ENCODE measurements at places on chromosomes 7 and 10.
A peak's percentile ranks its signal among the peaks of the same experiment; 100 is the strongest.

GRCh38 chr10:45378914-45379726 is 5.1 kb downstream of the ALOX5 start:
- peak; percentile 24 for DNase-seq

GRCh38 chr7:155402941-155403340 is 55.0 kb upstream of the EN2 start:
- DNase-seq = no peak

- DNase-seq = no peak
Observed at GRCh38 chr10:75375838-75376237, 25.7 kb downstream of the ZNF503 start.

DNA sequence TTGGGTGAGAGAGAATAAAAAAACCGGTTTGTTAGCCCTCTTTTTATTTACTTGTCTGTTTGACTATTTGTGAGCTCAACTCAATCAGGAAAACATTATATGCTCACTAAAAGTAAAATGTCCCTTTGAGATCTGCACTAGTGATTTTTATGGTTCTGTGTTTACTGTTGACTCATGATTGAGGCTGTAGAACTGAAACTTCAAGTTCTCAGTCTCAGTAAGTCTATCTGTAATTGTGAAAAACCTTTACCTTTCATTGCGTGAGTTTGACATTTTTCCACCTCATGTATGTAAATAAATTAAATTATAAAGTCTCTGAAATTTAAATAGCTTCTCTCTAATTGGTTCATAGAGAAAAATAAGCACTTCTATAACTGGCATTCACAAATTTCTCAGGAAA is 17.0 kb upstream of the CASD1 start:
- DNase-seq = no peak

DNA sequence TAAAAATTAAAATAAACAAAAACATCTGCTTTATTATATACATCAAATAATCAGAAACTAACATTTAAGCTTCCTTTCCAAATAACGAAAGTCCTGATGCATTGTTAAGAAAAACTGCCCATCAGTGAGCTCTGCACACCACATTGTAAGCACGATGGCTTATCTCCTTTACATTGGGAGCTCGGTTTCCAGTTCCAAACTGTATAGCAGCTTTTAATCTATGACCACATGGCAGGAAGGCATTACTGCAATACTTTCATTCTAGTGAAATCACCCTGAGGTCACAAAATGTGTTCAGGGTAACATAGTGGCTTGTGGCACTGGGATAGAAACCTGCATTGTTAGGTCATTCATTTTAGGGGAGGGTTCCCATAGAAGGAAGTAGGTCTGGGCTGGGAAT is 146.3 kb downstream of the ZNF22 start:
- DNase-seq = no peak

DNA sequence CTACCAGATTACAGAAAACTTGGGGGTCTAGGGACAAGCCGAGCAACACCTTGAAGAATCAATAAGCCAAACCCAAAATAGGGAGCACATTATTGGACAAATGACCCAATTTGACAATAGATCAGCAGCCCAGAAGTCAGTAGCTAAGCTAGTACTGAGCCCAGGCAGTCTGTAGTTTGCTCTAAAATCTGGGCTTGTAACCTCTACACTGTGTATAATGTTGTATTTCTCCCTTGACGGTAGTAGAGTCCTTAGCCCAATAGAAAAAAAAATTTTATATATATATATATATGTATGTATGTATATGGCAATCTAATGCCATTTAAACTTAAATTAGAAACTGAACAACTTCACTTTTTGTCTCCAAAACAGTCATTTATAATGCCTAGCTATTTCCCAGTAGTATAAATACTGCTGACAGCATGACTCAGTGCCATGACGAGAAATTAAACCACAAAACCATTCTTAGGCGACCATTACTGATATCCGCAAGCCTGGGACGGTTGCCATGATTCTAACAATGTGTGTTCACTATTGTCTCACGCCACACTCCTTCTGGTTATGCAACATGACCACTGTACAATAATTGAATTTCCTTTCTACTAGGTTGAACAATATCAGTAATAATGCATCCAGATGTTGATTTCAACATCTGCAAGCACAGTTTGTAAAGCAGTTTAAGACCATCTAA is 110.5 kb downstream of the IPMK start:
- no peak for DNase-seq

- no peak for DNase-seq
Observed at GRCh38 chr7:82602066-82602465, 158.5 kb upstream of the CACNA2D1 start.

- DNase-seq = peak; percentile 83
Observed at GRCh38 chr7:16739863-16740622, 13.5 kb upstream of the TSPAN13 start.

- peak; percentile 35 for DNase-seq
Observed at GRCh38 chr10:6445671-6446316, 134.3 kb downstream of the PRKCQ start.

DNA sequence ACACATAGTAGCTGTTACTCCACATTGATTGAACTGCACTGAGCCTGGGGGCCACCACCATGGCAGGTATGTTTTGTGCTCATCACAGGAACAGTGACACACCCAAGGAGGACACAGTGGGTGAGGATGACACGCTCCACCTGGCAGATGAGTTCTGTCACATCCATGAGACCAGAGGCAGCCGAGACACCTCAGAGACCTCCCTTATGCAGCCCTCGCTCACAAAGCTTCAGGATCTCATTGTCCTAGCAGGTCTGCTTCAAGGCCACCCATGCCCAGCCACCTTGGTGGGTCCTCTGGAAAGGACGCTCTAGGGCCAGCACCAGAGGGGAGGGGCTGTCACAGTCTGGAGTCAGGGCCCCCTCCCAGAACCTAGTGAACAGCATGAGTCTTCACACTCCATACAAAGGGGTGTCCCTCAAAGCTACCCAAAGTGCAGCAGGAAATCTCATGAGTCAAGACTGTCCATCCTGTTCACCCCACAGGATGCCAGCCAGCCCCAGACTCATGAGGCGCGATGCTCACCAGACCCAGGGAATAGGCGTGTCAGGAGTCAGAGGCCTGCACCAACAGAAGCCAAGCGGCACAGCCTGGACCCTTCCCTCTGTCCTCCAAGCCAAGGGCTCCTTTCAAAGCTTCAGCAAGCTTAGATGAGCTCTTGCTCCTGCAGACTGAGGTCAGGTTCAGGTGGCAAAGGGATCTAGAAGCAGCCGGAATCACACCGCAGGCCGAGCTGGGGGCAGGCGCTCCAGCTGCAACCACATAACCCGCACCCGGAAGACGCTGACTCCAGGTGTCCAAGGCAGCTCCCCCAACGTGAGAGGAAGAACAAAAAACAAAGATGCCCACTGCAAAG is 9.6 kb downstream of the FAM53B start:
- DNase-seq = peak; percentile 3

- DNase-seq = no peak
Observed at GRCh38 chr10:86333826-86334487, 32.6 kb downstream of the GRID1 start.

DNA sequence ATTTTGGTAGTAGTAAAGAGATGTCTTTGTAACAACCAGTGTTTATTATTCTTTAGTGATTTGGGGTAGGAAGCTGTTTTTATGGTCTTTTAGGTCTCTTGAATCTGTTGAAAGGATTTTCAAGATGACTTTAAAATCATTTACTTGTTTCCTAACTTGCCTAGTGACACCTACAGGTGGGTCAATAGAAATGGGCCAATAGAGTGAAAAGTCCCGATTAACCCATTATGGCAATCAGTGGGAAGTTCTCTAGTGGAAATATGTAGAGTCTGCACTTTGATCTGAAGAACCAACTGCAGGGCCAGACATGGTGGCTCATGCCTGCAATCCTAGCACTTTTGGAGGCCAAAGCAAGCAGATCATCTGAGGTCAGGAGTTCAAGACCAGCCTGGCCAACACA is 374.7 kb upstream of the BMPER start:
- DNase-seq = no peak

DNA sequence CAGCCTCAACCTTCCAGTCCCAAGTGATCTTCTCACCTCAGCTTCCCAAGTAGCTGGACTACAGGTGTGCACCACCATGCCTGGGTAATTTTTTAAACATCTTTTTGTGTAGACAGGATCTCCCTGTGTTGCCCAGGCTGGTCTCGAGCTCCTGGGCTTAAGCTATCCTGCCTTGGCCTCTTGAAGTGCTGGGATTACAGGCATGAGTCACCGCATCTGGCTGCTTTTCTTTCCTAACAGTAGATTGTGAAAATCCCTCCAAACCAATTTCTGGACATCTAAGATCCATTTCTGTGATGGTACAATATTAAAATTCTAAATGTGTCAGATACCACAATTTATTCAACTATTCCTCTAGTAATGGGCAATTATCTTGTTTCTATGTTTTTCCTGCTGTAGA is 38.7 kb downstream of the RAB18 start:
- DNase-seq = peak; percentile 22

- no peak for DNase-seq
Observed at GRCh38 chr10:116385311-116385710, 42.3 kb upstream of the PNLIPRP3 start.

GRCh38 chr10:58350619-58351323 is 16.0 kb downstream of the UBE2D1 start:
- DNase-seq = no peak

DNA sequence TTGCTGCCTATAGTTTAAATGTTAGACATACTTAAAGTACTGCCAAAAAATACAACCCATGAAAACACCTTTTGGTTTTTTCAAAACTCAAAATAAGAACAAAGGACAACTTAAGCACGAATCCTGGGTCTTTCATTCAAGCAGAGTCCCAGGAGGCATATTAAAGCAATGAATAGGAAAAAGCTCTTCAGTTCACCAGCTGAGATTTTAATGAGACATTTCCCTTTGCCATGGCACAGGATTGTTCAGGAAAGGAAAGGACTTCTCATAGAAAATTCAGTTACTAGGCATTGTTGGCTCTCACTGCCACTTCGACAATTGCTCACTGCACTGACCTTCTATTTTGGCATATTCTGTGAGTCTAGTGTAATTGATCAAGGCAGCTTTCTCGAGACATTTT is 133.5 kb upstream of the FEZF1 start:
- DNase-seq = no peak

DNA sequence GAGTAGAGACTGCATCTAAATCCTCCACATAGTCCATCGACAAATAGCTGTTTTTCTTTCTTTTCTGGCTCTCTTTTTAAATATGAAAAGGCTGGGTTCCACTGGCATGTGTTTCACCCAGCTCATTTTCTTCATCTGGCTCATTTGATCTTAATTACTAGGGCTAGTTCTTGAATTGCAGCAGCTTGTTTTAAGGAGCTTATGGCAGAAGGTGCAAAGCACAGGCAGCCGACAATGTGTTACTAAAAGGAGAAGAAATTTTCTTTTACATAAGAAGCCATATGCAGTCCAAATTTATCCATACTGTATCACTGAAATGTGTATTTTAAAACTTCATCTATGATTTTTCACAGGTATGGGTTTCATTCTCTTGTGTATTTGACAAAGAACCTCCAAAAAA is 205.6 kb upstream of the PTER start:
- no peak for DNase-seq

- DNase-seq = no peak
Observed at GRCh38 chr7:131720703-131721102, 164.3 kb upstream of the PODXL start.

DNA sequence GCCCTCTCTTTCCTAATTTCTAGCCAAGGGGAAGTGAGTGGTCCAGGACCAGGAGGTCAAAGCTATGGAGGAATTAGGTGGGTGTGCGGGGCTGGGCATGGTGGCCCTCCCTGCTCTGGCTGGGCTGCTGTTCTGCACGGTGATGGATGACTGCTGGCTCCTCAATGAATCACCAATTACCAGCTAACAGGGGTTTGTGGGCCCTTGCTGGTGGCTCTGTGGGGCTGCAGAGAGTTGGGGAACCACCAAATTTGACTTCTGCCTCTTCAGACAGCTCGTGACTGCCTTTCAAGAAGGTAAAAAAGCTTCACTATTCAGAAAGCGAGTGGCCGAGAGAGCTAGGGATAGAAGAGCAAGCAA is 35.0 kb upstream of the HABP2 start:
- no peak for DNase-seq

DNA sequence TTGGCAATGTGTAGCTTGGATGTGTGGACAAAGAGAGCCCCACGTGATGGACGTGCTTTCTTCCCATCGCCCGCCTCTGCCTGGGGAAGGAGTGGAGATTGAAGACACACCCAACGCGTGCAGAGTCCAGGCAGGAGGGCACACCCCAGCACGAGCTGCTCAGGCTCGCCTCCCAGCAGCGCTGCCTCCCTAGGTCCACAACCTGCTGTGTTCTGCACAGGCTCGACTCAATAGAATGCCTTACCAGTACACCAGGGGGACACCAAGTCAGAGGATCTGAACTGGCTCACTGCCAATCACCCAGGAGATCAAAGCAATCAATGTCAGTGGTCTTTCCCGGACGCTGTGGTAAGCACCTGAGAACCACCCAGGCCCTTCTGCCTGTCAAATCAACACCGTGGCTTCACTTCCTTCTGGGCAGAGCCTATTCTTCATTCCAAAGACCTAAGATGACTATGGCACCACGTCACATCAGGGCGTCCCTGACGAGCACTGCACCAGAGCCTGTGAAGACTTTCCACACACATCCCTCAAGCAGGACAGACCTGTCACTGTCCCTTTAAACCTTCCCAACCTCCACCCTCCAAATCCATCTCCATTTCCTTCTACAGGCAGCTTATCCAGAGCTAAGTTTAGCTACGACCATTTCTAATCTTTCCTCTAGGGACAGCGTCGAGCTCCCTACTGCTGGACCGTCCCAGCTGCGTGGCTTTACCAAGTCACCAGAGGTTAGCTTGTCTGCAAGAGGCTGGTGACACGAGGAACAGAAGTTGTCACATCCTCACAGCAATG is 72.3 kb downstream of the AMZ1 start:
- DNase-seq = peak; percentile 76

DNA sequence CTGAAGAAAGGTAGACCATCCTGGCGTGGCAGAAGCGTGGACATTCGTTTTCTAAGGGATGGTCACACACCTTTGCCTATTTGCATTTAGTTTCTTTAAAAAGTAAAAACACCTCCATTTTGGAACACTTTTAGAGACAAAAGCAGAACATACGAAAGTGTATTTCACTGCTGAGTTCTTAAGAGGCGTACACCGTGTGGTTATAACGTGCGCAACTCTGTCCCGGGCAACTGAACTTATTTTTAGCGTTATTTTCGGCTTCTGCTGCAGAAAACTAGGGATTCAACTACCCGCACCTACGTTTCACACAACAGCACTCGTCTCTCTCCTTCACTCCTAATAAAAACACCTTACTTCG is 557 bp upstream of the LSM8 start:
- DNase-seq = peak; percentile 16

DNA sequence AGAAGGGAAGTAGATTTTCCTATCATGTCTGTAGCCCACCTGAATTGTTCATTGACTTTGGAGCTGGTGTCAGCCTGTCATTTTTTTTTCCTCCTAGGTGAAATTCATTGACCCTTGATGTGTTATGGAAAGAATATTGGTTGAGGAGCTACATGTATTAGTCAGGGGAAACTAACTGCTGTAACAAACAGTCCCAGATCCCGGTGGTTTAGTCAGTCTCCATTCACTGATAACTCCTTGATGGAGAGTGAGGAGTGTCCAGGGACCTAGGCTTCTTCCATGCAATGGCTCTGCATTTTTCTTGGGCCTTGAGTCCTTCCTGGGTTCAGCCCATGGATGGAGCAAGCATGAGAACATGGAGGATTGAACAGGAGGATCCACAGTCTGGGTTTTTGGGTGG is 643.2 kb downstream of the LRMDA start:
- DNase-seq = no peak
